DMS79 treated with DMSO at 0.1 percent for 48 hours (cell line): ENCODE measurements at places on chromosomes 4 and X.

DNA sequence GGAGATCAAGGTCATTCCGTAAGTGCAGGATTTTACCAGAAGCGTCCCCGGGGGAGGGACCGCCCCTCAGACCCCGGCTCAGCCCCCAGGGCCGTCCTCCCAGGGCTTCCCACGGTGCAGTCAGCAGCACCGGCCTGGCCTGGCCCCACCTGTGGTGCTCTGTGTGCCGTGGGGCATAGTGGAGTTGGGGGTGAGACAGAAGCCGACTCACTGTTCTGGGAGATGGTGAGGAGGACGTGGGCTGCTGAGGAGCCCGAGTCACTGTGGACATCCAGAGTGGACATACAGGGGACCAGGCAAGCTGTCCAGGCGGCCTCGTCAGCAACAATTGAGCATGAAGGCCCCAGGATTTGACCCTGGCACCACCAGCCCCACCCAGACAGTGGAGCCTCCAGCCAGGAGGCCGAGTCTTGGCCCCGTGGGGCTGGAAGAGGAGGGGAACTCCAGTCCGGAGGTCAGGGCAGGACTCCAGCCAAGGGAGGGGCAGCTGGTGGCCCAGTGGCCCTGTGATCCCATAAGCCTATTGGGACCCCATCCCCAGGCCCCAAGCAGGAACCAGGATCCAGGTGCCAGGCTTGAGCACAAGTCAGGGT, 19.1 kb downstream of the ATP5ME start:
- no peak for DNase-seq

DNA sequence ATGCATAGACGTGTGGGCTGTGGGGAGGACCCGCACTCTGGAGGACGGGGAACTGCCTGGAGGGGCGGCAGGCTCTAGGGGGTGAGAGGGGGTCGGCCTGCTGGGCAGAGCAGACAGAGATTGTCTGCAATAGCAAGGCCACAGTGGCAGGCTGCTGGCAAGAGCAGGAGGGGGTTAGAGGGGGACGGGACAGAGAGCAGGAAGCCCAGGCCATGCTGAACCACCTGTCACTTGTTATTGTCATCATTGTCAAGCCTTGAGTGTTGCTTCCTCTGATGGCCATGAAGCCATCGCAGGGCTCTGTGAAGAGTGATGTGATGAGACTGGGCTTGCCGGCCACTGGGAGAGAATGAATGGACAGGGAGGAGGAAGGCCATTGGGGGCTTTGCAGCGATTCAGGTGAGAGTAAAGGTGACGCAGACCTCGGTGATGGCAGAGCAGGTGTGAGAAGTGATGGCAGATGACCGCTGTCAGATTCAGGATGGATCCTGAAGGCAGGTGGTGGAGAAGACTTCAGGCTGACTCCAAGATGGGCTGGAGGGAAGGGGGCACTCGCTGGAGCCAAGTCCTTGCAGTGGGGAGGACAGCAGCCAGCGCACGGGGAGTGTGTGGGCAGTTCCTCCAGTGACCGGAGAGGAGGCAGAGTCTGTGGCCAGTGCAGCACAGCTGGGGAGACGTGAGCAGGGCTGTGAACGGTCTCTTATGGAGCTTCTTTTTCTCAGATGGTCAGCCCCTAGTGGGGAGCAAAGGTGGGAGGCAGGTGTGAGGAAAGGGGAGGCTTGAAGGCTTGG, 43.6 kb downstream of the HTT-AS start:
- no peak for DNase-seq

GRCh38 chr4:111562826-111563225, 582.4 kb upstream of the FAM241A start:
- no peak for DNase-seq

DNA sequence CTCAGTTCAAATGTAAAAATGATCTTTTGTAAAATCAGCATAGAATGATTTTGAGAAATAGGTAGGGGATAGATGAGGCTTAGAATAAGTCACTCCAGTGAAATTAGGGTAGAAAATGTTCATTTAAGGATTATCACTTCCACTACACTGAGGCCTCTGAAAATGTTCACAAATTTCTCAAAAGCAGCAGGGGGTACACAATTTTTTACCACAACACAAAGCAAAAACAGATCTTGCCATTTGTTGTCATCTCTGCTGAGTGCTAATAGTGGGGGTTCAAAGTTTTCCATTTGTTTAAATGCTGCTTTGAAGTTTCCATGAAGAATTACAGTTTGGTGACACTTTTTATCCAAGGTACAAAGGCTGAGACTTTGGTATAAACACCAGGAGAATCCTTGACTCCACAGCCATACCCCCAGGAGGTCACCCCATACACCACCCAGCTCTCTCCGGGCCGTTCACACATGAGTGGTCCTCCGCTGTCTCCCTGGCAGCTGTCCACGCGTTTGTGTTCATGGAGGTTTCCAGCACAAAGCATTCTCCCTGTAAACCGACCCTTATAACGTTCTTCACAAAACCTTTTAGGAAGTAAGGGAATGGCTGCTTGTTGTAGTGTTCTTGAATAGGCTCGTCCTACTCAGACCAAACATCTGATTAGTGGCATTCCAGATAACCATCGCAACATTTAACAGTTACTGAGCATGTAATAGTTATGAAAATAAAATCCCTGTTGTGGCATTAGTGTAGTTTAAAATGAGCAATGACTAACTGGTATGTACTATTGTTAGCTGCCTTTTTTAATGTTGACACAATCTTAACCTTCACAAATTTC, 71.0 kb downstream of the PRSS12 start:
- DNase-seq, result peak; percentile 19

GRCh38 chrX:68750316-68750715, 78.5 kb upstream of the EFNB1 start:
- no peak for DNase-seq

DNA sequence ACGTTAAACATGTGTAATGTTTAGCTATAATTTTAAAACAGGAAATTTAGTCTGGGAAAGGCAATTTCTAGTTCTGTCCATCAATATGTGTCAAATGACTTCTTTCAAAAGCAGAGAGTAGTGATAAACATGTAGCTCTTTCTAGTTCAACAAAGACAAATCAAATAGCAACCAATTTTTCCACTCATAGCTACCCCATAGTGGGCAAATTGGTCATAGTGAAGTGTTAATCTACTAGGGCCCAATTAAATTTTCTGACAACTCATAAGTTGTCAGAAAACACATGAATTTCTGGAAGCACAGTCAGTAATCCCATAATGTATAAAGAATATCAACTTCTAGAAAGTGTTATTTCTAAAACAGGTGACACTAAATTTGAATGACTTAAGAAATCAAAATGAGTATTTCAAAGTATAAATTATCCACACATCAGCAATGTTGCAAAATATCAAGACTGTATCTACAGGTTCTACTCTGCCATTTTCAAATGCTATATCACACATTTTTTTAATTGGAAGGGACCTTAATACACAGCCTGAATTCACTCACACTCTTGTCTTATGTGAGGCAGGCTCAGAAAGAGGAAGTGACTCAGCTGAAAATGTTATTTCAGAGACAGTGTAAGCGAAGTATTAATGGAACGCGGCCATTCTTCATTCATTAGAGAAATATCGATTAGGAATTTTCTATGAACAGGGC, 7.7 kb downstream of the OCIAD2 start:
- no peak for DNase-seq

DNA sequence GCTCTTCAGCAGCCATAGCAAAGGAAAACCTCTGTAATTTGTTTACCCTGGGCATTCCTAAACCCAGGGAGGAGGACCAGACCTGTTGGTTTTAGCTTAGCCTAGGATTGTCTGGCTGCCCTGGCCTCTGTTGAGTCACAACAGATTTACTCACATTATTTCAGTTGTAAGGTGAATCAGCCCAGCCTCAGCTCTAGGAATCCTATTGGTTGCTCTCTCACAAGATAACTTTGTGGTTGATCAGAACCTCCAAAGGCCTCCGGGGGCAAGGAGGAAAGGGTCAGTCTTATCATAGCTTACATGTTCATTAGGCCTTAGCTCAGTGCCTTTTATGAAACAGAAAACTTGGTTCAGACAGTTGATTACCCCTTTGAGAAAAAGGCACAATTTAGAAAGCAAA, 41.0 kb downstream of the PDK3 start:
- no peak for DNase-seq

GRCh38 chr4:86564795-86565194, 29.3 kb upstream of the PTPN13 start:
- no peak for DNase-seq

- DNase-seq, result no peak
Observed at GRCh38 chr4:111671756-111672155, 473.5 kb upstream of the FAM241A start.

DNA sequence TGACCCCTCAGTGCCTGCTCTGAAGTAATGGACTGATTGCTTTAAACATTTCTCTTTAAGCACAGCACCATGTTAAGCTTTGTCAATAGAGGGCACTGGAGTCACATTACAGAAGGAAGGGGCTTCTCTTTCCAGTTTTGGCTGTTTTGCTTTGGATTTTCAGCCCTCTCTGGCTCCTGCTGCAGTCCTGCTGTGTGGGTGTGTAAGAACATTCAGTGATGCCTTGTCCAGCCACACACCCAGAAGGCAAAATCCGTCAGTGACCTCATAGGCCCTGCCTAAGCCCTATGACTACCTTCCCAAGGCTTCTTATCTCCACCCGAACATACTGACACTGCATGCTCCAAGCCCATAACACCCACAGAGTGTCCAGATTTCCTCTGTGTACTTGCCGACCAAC, 215.3 kb upstream of the CTSO start:
- peak; percentile 29 for DNase-seq

DNA sequence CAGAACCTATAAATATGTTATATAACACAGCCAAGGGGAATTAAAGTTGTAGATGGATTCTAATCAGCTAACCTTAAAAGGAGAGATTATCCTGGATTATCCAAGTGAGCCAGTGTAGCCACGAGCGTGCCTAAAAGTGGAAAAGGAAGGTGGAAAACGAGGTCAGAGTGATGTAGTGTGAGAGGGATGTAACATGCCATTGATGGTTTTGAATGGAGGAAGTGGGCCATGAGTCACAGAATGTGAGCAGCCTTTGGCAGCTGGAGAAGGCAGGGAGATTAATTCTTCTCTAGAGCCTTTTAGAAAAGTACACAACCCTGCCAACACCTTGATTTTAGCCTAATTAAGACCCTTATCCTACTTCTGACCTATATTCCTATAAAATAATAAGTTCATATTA, 149.1 kb downstream of the SLC39A8 start:
- no peak for DNase-seq

GRCh38 chr4:87243426-87244053, 23.1 kb upstream of the KLHL8 start:
- DNase-seq, result no peak

- no peak for DNase-seq
Observed at GRCh38 chr4:123064390-123064789, 142.0 kb upstream of the NUDT6 start.

DNA sequence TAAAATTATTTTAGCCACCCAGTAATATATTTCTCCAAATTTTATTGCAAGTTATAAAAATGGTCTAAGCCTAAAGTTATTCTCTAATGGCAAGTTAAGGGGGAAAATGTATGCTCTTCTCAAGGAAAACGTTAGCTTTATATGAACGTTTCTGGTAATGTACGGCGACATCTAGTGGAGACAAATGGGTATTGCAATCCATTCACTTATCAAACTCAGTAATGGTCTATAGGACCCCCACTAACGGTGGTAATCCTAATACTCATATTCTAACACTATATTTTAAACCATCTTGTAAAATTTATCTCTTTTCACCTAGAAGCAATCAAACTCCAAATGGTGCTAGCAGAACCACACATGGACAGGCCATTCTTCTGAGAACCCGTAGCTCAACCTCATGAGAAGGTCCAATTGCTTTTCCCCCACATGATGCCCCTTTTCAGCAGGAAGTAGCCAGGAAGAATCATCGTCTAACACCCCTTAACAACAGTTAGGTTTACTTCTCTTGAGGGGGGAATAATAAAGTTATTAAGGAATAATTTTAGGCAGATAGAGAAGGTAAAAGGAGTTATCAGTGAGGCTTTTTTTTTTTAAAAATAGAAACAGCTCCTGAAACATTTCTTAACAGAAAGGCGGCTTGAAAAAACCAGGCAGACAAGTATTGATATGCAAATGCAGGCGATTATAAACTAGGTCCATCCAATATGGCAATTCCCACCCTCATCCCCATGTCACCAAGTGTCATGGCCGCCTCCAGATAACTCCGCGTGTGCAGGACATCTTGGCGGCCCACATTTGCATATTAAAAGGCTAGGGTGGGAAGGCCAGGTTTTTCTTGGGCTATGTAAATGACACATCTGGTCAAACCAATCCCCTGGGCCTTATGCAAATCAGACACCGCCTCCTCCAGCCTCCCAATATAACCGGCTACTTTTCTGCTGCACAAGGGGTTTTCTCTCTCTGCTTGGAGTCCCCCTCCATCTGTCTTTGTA, 35.0 kb downstream of the NUDT11 start:
- peak; percentile 0 for DNase-seq

DNA sequence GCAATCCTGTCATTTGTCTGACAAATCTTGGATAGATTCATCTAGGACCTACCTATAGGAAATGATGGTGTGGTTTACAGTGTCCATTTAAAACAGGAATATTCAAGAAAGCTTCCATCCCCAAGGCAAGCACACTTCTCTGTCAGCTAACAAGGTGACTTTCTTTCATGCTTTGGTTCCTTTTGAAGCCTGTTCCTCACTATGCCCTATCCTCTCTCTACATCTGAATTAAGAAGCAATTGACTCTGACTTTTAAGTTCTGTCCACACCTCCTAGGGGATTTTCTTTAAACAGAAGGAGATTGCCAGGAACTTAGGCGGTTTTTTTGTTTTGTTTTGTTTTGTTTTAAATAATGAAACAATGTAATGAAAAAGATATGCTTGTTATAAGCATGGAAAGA, 1181.4 kb upstream of the TENM3 start:
- DNase-seq, result peak; percentile 17

GRCh38 chr4:86294883-86295282, 65.0 kb downstream of the MAPK10 start:
- DNase-seq, result no peak

GRCh38 chrX:49992853-49993252, 70.5 kb downstream of the CLCN5 start:
- no peak for DNase-seq

DNA sequence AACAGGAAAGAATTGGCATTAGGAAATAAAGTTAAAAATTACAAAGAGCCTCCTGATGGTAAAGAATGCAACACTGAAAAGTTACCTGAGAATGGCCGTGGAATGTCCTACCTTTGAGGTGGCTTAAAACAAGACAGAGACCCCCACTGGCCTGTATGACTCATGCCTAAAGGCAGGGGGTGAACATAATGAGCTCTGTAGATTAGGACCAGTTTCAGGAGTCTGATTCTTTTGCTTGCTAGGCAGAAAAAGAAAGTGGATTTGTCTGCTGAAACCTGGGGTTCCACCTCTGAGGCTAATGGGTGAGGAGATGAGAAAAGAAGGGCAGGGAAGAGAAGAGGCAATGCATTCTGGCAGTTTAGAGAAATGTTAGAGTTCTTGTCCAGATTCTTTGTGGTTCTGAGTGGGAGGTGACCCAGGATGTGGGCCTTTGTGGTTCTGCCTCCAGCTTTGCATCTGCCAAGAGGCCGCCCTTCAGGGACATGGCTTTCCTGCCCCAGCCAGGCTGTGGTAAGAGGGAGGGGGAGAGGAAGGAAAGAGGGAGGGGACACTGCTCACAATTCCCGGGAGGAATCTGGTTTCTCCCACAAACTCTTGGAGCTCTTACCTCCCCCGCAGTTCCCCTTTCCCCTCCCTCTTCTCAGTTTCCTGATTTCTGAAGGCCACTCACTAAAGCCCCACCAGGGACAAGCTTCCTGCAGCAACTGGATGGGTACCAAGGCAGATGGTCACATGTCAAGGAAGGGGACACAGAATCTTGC, 109.6 kb downstream of the EFNB1 start:
- no peak for DNase-seq
